Cardiac muscle cell (in vitro differentiated cells and primary cell): ENCODE measurements at places on chromosomes 16 and 17. TPM values are rescaled to one million over a fixed set of nuclear protein-coding genes. Genes with fewer than 3 reads are reported as not detected.

Gene PABPN1L
- total RNA-seq, result not detected in 2 replicates

Gene ARL17A
- 10.4 and 19.6 TPM in 2 replicates for total RNA-seq

Gene KRTAP2-1
- not detected in 2 replicates for total RNA-seq

Gene UTS2R
- 4.4 and 10.8 TPM in 2 replicates for total RNA-seq

Gene MYH1
- total RNA-seq, result not detected in 2 replicates

Gene STAC2
- 0.21 and 0.56 TPM in 2 replicates for total RNA-seq

Gene CLEC3A
- not detected in 2 replicates for total RNA-seq

DNA sequence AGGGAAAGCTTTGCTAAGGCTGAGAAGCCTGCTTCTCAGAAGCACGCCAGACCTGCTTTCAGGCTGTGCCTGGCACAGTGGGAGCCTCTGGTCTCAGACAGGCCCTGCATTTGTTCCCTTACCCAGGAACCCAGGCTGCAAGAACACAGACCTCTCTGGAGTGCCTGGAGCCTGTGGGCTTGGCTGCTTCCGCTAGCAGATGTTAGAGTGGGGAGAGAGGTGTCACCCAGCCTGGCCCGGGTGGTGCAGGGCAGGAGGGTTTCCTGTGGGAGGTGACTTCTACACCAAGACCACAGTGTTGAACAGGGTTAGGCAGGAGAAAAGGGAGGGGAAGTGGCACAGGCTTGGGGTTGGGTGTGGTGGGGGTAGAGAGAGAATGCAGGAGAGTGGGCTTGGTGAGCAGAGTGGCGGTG lies 35.8 kb upstream of the ADGRG1 start:
- no peak for DNase-seq

- no peak for DNase-seq
Observed at GRCh38 chr16:10037751-10038150, 144.5 kb downstream of the GRIN2A start.

DNA sequence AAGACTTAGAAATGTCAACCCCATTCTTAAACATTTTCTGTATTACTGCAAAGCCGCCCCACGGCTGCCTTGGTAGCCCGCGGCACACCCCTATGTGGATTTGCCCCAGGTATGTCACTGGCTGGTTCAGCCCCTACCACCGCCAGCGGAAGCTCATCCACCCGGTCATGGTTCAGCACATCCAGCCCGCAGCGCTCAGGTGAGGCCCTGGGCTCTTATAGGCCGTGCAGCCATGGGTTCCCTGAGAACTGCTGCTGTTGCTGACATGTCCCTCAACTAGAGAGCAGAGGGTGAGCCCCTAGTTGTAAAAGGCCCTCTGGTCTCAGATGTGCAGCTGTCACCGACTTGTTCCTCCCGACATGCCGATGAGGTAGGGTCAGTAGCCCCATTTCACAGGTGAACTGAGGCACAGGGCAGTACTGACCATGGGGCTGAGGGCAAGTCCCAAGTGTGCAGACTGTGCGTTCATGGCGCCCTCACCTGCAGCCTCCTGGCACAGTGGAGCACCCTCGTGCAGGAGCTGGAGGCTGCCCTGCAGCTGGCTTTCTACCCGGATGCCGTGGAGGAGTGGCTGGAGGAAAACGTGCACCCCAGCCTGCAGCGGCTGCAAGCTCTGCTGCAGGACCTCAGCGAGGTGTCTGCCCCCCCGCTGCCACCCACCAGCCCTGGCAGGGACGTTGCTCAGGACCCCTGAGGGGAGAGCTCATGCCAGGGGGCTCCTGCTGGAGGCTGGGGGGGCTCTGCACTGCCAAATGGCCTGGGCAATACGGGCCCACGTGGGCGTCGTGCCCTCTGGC lies 8.7 kb downstream of the CYBC1 start:
- DNase-seq, result no peak

- no peak for DNase-seq
Observed at GRCh38 chr17:35765756-35766488, 5.2 kb downstream of the C17orf50 start.

GRCh38 chr16:68349838-68350410 lies 39.1 kb downstream of the PRMT7 start:
- DNase-seq, result no peak

DNA sequence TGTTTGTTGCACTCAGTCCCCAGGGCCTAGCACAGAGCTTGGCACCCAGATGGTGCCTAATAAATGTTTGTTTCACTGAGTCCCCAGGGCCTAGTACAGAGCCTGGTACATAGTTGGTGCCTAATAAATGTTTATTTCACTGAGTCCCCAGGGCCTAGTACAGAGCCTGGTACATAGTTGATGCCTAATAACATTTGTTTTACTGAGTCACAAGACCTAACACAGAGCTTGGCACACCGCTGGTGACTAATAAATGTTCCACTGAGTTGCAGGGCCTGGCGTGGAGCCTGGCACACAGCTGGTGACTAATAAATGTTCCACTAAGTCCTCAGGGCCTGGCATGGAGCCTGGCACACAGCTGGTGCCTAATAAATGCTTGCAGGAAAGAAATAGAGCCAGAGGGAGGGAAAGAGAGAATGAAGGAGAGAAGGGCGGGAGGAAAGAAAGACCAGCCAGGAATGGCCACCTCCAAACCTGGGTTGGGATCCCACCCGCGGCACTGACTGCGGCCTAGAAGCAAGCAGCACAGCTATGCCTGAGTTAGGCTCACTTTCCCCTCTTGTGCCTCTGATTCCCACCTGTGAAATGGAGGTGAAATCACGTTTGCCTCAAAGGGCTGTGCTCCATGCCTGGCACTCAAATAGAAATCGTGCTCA lies 7.5 kb downstream of the SLC5A11 start:
- peak; percentile 13 for DNase-seq

DNA sequence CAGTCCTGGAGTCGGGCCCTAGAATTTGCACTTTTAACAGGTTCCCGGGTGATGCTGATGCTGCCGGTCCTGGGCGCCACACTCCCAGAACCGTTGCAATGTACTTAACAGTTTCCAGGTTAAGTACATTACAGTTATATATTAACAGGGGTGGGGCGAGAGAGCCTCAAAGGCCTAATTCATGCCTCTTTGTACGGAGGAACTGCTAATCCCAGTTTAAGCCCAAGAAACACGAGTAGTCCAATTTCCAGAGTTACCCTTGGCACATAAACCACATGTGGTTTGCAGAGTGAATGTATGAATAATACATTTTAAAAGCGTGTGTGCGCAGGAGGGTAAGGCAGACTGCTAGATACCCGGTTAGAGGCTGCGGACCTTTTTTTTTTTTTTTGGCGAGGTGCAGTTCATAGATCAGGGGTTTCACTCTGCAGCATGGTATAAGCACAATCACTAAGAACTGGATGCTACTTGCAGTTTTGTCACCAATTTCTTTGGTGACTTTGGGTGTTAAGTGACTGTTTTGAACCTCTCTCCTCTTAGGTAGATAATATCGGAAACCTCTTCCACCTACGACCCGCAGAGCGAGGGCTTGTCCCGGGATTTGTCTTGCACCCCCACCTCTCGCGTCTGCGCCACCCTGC lies 713 bp downstream of the COX11 start:
- peak; percentile 26 for DNase-seq
